ENCODE measurements at places on chromosomes 6 and 20.
A peak's percentile ranks its signal among the peaks of the same experiment; 100 is the strongest.

GRCh38 chr6:8219352-8219943, 117.1 kb upstream of the EEF1E1 start:
- no peak for DNase-seq

DNA sequence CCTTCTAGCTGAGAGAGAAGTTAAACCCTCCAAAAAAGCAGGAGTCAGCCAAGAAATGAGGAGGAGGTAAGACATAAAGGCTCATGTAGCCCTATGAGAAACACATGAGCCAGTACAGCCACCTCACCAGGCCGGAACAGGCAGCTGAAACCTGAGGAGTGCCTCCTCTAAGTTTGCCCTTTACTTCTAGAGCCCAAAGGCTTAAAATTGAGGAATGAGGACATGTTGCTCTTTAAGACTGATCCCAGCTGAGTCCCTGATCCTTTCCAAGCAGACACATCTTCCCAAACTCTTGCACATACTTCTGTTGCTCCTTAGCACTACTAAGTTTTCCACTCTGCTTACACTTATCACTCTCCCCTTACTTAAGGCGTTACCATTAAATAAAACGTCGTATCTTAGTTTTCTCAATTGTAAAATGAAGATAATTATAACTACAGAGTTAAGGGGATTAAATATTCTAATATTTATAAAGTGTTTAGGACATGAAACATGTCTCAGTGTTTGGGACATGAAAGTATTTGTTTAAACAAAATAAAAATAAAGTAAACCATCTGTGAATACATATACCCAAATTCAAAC, 124.0 kb downstream of the OGFRL1 start:
- DNase-seq = no peak

GRCh38 chr6:100257793-100258395, 206.8 kb downstream of the SIM1 start:
- peak; percentile 22 for DNase-seq

GRCh38 chr6:146345598-146345997, 198.0 kb upstream of the RAB32 start:
- DNase-seq = no peak

DNA sequence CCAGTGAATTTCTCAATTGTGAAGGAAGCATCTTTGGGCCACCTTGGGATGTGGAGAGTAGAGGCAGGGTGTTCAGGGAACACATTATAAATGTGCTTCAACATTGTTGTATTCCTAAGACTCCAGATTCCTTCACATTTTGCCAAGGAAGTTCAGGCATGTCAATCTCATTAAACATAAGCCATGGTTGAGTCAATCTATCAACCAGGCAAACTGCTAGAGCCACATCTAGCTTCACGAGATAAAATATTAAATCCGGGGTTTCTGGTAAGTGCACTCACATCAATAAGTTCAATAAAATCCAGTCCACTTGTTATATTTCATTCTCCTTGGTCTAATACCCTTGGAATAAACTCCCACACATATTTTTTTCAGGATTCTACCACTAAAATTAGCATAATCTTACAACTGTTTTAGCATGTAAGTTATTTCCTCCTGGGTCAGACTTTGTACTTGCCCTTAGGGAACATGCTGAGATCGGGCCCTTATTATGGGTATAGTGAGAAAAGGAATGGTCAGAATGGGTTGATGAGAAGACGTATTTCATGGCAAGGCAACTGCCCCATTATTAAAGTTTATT, 93.6 kb downstream of the ADTRP start:
- DNase-seq = no peak

GRCh38 chr20:5731753-5732366, 18.3 kb upstream of the SHLD1 start:
- no peak for DNase-seq

DNA sequence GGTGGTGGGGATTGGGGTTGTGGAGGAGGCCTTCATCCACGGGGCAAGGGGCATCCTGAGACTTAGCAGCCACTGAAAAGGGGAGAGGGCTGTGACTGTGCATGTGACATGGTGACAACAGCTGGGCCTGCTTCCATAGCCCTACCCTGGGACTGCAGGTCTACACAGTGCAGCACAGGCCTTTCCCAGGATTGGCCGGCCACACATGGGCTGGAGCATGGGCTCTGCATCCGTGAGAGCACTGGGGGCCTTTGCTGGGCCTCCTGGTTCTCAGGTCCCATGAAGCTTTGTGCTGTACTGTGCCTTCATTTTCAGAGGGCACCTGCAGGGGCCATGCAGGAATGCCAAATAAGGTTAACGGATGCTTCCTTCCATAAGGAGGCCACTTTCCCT, 56.0 kb downstream of the ZDHHC14 start:
- no peak for DNase-seq

- DNase-seq = no peak
These were observed 593.4 kb downstream of the QKI start for GRCh38 chr6:164007881-164008280.

GRCh38 chr20:6665621-6666355, 101.7 kb upstream of the BMP2 start:
- DNase-seq = no peak

DNA sequence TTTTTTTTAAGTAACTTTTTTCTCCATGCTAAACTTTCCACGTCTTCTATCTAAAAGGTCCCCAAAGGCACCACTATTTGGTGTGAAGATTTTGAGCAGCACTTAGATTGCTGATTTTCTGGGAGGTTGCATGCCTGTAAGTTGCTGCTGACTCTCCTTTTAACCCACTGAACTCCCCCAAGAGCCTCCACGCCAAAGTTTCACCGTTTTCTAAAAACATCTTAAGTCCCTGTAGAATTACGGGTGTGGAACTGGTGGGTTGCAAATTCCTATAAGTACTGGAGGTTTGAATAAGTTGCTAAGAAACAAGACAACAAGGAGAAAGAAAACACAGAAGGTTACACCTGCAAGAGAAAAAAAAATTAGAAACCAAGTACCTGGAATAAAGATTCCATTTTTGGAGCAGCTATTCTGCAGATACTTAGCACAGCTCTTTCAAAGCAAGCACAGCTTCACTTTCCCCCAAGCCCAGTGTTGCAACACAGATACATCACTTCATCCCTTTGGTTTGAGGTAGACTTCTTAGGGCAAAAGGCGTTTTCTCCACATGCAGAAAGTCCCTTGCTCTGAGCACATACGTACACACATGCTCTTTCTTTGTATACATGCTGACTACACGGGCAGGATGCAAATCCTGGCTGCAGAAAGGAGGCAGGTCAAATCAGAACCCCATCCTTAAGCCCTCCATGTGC, 5.0 kb downstream of the JAG1 start:
- DNase-seq = no peak

- no peak for DNase-seq
These were observed 24.2 kb downstream of the PRPH2 start for GRCh38 chr6:42698217-42698616.

DNA sequence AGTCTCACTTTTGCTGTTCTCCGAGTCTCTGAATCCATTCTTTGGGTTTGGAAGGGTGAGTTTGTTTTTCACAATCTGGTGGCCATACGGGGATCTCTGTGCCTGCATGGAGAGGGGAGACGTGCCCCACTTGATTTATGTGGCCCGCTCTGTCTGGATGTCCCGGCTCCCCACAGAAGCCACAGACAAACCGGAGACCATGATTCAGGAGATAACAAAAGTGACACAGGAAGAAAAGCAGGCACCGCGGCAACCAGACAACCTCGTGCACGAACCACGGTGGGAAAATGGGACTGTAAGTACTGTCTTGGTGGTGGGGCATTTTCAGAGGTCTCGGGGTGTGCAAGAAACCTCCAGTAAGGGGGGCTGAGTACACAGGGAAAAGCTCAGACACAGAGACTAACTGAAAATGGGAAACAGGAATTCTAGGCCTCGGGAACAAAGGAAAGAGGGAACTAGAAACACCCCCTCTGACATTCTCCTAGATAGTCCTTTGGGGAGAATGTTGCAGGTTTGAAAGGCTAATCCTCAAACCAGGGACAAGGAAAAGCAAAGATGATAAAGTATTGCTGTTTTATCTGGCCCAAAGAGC, 22.1 kb upstream of the ZNF318 start:
- no peak for DNase-seq

GRCh38 chr6:50822078-50822476, 3.4 kb downstream of the TFAP2B start:
- peak; percentile 67 for DNase-seq

DNA sequence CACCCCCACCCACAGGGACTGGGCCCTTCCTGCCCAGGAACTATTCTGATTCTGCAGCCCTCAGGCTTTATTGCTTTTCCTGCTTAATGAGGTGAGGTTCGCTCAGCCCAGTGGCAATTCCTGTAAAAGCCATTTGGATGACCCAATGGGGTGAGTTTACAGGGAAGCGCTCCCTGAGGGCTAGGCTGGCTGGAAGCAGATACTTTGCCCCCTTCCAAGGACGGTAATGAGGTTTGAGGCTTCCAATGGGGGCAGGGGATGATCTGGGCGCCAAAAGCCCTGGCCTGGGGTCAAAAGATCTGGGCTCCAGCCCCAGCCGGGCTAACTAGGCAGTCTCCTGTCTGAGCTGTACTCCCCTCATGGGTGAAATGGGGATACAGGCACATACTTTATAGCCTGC, 41.8 kb downstream of the RIPOR3 start:
- DNase-seq = no peak

DNA sequence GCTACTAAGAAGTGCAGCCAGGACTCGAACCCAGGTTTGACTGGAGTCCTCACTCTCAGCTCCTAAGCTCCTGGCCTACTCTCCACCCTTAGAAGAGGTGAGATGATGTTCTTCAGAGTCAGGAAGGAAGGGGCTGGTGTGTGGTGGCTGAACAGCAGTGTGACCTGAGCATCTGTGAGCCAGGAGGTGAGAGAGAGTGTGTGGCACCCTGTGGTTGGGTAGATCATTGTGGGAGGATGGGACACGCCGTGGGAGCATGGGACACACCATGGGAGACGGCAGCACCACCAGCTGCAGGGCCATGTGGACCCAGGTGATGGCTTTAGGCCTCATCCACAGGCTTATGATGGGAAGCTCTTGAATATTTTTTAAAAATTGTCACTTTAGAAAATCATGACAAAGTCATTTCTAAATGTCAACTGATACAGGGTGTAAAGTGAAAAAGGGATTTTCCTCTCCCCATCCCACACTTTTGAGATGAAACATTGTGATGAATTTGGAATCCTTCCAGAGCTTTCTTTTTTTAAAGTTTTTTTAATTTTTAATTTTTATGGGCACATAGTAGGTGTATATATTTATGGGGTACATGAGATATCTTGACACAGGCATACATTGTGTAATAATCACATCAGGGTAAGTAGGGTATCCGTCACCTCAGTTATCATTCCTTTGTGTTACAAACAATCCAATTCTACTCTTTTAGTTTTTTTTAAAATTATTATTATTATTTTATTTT, 31.6 kb downstream of the SRC start:
- DNase-seq = no peak

GRCh38 chr6:115358616-115359015, 702.1 kb downstream of the FRK start:
- DNase-seq = no peak

DNA sequence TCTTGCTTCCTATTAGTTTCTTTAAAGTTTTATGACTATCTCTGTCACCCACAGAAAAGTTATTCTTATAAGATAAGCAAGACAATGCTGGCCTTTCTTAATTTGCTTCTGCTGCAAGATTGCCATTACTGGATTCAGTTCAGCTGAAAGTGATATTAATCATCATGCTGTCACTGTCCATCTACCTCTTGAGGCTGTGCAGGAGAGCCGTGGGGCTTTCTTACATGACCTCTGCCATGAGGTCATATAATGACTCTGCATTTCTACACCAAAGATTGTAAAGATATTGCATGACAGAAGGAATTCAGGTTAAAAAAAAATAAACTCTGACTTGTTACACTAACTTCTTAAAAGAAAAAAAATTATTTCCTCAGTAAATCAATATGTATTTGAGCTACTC, 106.9 kb downstream of the TRDN start:
- no peak for DNase-seq

GRCh38 chr6:168368936-168369335, 49.4 kb upstream of the DACT2 start:
- DNase-seq = no peak

- no peak for DNase-seq
These were observed 3.5 kb downstream of the KIF25 start for GRCh38 chr6:168001029-168001332.

DNA sequence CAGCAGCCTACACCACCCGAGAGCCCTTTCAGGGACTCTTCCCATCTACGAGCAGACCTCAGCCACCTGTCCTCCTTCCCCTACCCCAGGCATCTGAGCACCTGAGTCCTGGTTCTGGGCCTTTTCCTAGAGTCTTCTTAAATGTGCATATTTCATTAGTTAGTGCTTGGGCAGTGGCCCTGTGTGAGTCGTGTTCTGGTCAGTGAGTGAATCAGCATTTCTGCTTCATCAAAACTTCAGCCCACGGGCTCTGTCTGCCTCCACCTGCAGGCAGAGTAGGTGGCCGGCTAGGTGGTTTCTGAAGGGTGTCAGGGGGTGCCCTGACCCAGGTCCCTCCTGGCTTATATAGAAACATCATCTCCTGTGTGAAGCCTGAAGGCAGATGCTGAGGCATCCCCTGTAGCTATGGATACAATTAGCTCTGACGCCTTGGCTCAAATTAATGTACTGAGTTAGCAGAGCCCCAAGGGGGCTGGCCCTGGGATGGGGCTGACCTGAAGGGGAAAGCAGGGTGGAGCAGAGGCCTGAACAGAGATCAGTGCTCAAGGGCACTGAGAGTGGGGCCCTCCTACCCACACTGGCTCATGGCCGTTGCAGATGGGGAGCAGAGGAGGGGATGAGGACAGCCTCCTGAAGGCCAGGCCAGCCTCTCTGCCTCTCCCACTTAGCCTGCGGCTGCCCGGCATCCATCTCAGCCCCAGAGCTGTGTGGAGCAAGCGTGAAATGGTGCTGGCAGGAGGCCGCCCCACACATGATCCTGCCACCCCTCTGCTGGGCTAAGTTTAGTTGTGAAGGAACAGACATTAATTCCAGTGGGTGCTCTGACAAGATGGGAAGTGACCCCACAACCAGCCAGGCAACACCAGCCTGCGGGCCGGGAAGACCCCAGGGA, 13.6 kb downstream of the IP6K3 start:
- DNase-seq = no peak

GRCh38 chr6:28777147-28777461, 146.7 kb downstream of the TRIM27 start:
- no peak for DNase-seq

DNA sequence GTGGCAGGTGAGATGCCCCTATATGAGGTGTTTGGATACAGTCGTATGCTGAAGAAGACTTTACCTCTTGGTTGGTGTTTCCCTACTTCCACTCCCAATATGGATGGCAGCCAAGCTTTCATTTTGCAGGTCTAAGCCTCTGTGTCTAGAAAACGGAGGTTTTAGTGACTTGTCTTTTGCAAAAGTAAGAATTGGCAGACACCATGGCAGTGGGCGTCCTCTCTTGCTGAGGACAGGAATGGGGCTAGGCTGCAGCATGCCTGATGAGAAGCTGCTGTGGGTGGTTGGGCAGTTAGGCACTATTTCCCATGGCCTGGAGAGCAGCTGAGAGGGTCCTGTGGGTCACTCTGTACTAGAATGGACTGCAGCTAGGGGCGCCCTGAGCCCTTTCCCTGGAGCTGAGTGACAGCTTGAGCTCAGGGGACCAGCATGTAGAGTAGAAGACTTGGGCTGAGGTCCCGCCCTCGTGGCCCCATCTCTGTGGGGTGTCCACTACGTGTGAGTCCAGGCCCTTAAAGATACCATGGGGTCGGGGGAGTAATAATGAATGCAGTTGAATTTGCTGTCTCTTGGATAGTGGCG, 127.4 kb downstream of the CDH26 start:
- DNase-seq = no peak
